ENCODE measurements at places on chromosomes 6 and 20.

- DNase-seq, result no peak
These were observed 19.9 kb upstream of the FBXL4 start for GRCh38 chr6:98967616-98968015.

DNA sequence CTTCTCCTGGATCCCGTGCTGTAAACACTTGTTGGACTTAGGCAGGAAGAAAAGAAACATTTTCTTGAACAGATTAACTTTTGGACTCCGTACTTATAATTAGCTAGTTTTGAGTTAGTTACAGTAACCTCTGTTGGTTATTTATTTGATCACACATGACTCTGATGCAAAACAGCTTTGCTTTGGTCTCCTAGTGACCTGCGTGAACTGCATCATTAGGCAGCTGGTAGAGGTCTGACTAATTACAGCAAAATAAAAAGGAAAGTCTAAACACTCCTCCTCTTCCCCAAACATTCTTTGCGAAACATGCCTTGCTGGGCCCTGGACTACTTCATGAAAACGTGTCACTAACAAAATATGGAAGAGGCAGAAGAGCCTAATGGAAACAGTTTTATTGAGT, 61.1 kb upstream of the ZFP64 start:
- DNase-seq, result no peak

DNA sequence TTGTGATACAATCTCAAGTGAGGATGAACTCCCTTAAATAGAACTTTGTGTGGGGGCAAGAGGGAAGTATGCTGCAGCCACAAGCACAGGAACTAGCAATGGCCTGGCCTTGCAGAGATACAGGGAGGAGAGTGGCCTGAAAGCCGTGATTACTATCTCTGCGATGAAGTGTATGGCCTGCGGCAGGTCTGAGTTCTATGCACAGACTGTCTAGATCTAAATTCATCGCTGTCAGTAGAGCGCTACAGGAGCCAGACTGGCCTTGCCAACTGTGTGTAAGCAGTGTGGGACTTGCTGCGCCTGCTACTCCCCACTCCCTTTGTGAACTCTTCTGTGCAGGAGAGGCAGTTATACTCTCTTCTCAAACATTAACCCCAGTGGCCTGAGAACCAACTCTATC, 997.0 kb downstream of the GRIK2 start:
- DNase-seq, result no peak

DNA sequence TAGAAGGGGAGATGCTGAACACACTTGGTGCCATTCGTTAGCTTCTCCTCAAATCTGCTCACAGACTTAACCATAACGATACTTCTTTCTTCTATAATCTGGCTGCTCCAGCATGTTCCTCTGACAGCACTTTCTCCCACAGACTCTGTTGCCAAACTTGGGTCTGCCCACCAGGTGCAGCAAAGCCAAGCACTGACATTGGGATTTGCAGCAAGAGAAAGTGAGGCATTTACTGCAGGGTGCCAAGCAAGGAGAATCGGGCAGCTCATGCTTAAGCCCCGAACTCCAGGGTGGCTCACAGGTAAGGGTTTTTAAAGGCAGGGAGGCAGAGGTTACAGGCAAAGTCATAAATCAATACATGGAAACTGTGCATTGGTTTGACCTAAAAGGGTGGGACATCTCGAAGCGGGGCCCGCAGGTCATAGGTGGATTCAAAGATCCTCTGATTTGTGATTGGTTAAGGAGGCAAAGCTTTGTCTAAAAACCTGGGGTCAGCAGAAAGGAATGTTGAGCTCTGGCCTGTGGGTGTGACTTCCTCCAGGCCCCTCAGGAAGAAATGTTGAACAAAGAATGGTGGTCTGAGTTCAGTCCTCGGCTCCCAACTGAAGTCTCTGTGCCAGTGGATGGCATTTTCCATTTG, 25.1 kb upstream of the PNPLA1 start:
- no peak for DNase-seq

DNA sequence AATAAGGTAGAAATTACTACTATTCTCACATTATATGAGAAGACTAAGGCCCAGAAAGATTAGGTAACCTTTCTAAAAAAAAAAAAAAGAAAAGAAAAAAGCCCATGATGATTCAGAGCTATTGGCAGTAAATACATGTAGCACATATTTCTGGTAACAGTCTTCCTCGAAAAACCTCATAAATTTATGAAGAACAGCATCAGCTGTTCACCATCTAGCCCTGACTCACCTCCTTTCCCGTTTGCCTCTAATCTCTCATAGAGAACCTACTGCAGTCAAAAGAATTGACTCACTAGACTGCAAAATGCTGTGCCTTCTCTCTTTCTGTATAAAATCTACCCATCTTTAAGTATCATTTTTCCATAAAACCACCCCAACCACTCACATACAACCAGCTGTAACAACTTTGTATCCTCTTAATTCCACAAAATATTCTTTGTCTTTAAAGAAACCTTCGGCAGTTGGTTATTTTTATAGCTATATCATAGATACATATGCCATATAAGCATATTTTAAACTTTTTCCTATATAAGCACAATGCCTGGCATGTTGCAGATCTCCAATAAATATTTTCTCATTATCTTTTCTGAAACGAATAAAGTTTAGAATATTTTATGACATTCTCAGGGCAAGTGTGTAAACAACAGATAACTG, 152.7 kb upstream of the ENPP5 start:
- DNase-seq, result no peak

DNA sequence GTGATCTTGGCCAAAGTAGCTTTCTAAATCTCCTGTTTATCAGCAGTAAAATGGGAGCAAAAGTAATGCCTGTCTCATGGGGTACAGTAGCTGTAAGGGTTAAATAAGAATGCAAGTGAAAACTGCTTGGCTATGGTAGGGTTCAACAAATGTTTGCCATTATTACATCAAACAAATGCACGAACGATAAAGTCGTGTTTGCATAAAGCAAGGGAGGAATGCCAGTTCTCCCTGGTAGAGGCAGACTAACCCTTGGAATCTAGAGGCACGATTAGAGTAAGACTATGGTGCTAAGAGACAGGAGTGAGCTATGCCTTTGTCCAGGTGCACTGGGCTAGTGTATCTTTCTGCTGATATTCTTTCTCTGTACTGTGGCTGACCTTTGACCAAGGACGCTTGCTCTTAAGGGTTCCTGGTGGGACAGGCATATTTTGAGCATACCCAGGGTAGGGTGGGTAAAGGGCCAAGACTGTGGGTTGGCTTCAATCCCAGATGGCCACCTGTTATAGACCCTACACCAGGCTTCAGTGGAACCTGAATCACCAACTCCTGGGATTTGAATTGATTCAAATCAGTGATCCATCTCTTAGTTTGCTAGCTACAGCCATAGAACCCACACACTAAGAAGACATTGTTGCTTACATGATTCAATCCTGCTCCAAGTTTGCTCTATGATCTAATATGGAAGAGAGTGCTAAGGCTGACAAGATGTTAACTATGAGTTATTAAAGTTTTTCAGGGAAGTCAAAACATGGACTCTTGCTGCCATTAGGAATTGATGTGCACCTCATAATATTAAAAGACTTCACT, 139.9 kb downstream of the CCDC170 start:
- no peak for DNase-seq

DNA sequence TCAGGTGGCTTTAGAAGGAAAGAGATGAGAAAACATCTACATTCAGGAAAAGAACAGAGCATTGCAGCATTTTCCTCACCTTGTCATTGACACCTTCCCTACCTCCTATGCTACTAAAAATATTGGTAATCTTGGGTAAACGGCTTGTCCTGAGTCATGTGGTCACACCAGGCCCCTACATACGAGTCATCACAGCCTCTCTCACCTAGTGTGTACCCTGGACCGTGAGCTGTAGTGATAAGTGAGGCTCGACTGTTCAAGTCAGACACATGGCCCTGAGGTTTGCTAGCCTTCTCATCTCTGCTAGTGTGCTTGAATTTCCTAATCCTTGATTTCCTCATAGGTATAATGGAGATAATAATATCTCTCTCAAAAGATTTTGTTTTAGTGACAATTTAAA, 29.6 kb upstream of the TMEM244 start:
- no peak for DNase-seq

DNA sequence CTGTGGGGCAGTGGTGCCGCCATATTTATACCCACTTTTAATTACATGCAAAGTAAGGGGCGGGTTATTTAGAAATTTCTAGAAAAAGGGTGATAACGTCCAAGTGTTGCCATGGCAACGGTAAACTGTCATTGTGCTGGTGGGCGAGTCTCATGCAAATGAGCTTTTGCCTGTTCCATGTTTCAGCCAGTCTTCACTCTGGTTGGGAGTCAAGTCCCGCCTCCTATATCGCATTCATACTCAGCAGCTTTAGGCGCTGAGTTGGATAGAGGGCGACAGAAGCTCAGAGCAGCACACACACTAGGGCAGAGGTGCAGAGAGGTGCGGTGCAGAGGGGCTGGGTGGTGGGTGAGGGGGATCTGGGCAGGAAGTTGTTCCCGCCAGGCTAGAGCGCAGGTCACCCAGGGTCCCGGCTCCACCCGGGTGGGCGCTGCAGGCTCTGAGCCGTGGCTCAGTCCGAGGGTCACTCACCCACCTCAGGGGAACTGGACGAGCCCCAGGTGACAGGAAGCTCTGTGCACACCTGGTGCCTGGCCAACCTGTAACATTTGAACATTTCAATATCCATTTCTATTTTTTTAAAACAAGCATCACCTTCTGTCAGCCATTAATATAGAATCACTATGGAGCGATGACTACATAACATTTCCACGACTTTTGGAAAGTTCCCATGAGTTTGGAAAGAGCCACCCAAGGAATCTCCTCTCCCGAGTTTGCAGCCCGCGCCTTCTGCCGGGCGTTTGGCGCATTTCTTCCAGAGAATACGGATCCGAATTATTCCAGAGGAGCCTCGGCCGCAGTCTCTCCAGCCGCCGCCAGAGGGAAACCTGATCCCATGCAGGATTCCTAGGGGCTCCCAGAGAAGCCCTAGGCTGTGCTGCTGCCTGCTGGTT, 89.1 kb upstream of the PHACTR3 start:
- no peak for DNase-seq

Measured in CD4-positive, alpha-beta T cell treated with Interleukin-6 for 4 hours (primary cell).